ENCODE measurements at places on chromosomes 12 and 14. TPM values are rescaled to one million over a fixed set of nuclear protein-coding genes. Genes with fewer than 3 reads are reported as not detected.
A peak's percentile ranks its signal among the peaks of the same experiment; 100 is the strongest.

GRCh38 chr14:93034671-93034994, 81.1 kb downstream of the ITPK1 start:
- H3K4me1 ChIP-seq, result peaks cover 23% of the 10 kb centered on the region
- H3K27ac ChIP-seq, result peak overlapping the region; percentile 60
- no peaks in the 10 kb centered on the region for H3K36me3 ChIP-seq
- no peaks in the 10 kb centered on the region for H3K27me3 ChIP-seq

DNA sequence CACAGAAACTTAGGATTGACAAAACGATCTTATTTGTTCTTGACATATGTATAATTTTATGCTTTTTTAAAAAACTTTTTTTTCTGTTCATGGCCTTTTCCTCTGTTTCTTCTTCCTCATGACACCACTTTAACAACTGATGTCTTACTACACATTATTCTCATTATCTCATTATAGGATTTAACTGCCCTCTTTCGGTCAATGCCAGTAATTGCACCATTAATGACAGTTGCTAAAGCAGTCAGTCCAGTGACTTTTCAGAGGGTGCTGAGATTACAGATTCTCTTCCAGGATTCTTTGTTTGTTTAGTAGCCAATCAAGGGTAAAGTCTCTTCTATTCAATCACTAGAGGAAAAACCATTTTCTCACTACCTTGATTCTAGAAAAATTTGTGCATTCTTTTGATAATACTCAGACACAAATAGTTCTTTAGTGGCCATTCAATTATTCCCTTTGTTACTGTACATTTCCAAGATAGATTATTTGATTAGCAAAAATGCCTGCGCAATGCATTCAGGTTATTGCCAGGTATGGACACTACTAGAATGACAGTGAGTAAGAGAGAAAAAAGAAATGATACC, 50.1 kb downstream of the KLRG1 start:
- peaks cover 19% of the 10 kb centered on the region for H3K4me1 ChIP-seq
- no peak overlapping the region for H3K27ac ChIP-seq
- DNase-seq, result peak; percentile 76
- H3K27me3 ChIP-seq, result peaks cover 12% of the 10 kb centered on the region

DNA sequence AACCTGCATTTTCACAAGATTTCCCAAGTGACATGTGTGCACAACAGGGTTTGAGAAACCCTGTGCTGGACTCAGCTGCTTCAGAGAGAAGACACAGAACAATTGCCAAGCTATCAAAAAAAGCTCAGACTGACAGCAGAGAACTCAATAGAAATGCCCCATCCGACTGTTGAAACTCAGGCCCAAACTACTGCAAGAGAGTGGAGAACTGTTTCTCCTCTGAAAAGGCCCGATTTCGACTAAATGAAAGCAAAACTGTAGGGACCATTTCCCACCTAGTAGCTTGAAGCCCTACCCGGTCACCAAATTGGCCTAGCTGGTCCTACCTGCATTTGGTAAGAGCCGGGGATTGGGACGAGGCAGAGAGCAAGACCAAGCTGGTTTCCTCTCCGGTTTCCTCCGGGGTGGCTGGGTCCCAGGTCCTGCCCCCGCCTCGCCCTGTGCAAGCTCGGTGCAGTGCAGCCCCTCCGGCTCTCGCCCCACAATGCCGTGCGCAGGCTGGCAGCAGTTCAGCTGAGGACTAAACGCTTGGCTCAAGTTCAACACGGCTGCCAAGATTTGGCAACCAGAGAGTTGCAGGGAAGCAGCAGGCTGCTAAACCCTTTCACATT, 1180.6 kb downstream of the VRK1 start:
- H3K27me3 ChIP-seq, result no peaks in the 10 kb centered on the region
- DNase-seq, result peak; percentile 90
- peaks cover 13% of the 10 kb centered on the region for H3K36me3 ChIP-seq

- H3K4me1 ChIP-seq, result no peaks in the 10 kb centered on the region
- no peak overlapping the region for H3K4me3 ChIP-seq
- no peak overlapping the region for H3K27ac ChIP-seq
- DNase-seq, result no peak
These were observed 21.3 kb upstream of the RBM19 start for GRCh38 chr12:113987261-113988063.

DNA sequence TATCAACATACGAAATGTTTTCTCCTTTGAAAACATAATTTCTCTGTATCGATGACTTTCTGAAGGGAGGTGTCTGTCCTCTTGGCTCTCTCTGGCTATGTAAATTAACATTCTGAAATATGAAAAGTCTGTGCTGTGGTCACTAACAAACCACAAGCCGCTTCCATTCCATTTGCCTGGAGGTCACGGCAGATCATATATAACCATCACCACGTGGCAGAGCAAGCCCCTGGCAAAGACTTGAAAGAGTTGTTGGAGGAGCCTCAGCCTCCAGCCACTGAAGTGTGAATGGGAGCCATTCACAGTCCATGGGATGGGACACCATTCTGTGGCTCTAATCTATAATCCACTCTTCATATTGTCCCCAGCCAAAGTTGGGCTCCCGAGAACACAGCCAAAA, 39.6 kb downstream of the CDKL1 start:
- H3K4me3 ChIP-seq, result no peak overlapping the region
- H3K36me3 ChIP-seq, result peaks cover 25% of the 10 kb centered on the region
- H3K27ac ChIP-seq, result no peak overlapping the region
- no peaks in the 10 kb centered on the region for H3K27me3 ChIP-seq

Gene SIX1
- 0.31 TPM for total RNA-seq

- no peak overlapping the region for H3K4me3 ChIP-seq
- H3K36me3 ChIP-seq, result peaks cover 4% of the 10 kb centered on the region
- H3K27ac ChIP-seq, result no peak overlapping the region
- H3K4me1 ChIP-seq, result peaks cover 21% of the 10 kb centered on the region
- no peaks in the 10 kb centered on the region for H3K27me3 ChIP-seq
These were observed 39.8 kb downstream of the LIMA1 start for GRCh38 chr12:50243507-50243906.

DNA sequence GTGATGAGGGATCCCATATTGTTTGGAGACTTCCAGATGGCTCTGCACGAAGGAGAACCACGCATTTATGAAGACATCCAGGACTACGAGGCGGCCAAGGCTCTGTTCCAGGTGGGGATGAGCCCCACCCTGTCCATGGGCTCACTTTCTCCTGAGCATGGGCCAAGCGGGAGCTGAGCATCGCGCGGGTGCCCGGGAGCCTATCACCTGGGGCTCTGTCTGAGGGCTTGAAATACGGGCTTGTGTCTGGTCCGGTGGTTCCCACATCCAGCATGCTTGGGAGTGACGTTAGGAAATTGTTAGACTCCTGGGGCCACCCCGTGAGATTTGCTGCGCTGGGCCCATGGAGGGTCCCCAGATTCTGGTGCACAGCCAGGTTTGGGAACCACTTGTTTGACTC, 92.9 kb downstream of the CCDC92 start:
- H3K4me1 ChIP-seq, result no peaks in the 10 kb centered on the region
- no peak overlapping the region for H3K4me3 ChIP-seq
- H3K27ac ChIP-seq, result no peak overlapping the region
- peaks cover 2% of the 10 kb centered on the region for H3K27me3 ChIP-seq

GRCh38 chr12:10740182-10740581, 17.1 kb upstream of the YBX3 start:
- H3K36me3 ChIP-seq, result peaks cover 2% of the 10 kb centered on the region
- H3K4me1 ChIP-seq, result peaks cover 5% of the 10 kb centered on the region
- peaks cover 37% of the 10 kb centered on the region for H3K27me3 ChIP-seq
- no peak overlapping the region for H3K4me3 ChIP-seq

Gene OTUB2
- 1.3 TPM for total RNA-seq

- H3K27ac ChIP-seq, result no peak overlapping the region
- H3K36me3 ChIP-seq, result no peaks in the 10 kb centered on the region
- peaks cover 2% of the 10 kb centered on the region for H3K27me3 ChIP-seq
- no peak overlapping the region for H3K4me3 ChIP-seq
- no peaks in the 10 kb centered on the region for H3K4me1 ChIP-seq
- DNase-seq, result no peak
These were observed 286.6 kb downstream of the AACS start for GRCh38 chr12:125351788-125352187.

Gene BCL2L2
- total RNA-seq, result 5.6 TPM

GRCh38 chr12:132150780-132151144, 6.5 kb downstream of the NOC4L start:
- no peaks in the 10 kb centered on the region for H3K27me3 ChIP-seq
- H3K4me3 ChIP-seq, result no peak overlapping the region
- DNase-seq, result no peak
- H3K4me1 ChIP-seq, result peaks cover 9% of the 10 kb centered on the region

Gene GPR84
- 1.5 TPM for total RNA-seq

DNA sequence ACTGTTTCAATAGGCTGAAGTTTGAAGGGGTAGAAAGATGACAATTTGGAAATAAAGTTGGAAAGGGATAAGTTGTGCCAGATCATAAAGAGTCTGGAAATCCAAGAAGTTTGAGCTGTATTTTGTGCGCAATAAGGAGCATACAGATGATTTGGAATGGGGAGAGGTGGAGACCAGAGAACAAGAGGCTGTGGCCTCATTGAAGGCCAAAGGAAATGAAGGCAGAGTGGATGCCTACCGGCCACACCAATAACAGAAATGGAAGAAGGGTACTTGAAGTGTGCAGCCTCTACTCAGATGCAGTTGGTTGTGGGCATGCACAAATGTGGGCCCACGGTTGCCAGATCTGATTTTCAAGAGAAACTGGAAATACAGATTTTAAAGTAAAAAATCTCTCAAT, 2.4 kb downstream of the IFT81 start:
- no peak overlapping the region for H3K27ac ChIP-seq
- H3K27me3 ChIP-seq, result peaks cover 19% of the 10 kb centered on the region
- H3K4me3 ChIP-seq, result no peak overlapping the region
- H3K4me1 ChIP-seq, result peaks cover 7% of the 10 kb centered on the region

Gene RSRC2
- total RNA-seq, result 101 TPM

Gene PZP
- total RNA-seq, result not detected

GRCh38 chr12:66189486-66189843, 451 bp downstream of the IRAK3 start:
- peaks cover 11% of the 10 kb centered on the region for H3K4me1 ChIP-seq
- peaks cover 42% of the 10 kb centered on the region for H3K27me3 ChIP-seq
- DNase-seq, result no peak

- peaks cover 24% of the 10 kb centered on the region for H3K4me1 ChIP-seq
- peak overlapping the region; percentile 68 for H3K4me3 ChIP-seq
- DNase-seq, result peak; percentile 84
- H3K27me3 ChIP-seq, result peaks cover 27% of the 10 kb centered on the region
- no peaks in the 10 kb centered on the region for H3K36me3 ChIP-seq
These were observed 795 bp downstream of the SMAGP start for GRCh38 chr12:51269174-51270066.

DNA sequence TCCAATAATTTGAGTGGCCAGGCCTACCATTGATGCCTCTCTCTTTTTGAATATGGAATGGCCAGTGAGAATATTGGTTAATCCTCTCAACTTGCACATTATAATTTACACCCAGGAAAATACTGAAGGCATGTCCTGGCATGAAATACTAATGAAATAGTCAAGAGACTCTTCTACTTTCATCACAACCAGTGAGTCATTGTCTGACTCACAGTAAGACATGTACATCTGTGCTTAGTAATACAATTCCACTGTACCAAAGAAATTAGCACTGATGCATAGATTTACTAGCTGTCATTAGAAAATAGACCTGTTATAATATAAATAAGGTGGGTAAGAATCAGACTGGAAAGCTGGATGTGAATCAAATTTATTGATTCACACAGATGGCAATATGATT, 31.6 kb downstream of the KCNC2 start:
- H3K27ac ChIP-seq, result no peak overlapping the region
- no peak for DNase-seq
- H3K27me3 ChIP-seq, result no peaks in the 10 kb centered on the region
- H3K4me3 ChIP-seq, result no peak overlapping the region
- no peaks in the 10 kb centered on the region for H3K4me1 ChIP-seq

Gene DPF3
- total RNA-seq, result 1.5 TPM

DNA sequence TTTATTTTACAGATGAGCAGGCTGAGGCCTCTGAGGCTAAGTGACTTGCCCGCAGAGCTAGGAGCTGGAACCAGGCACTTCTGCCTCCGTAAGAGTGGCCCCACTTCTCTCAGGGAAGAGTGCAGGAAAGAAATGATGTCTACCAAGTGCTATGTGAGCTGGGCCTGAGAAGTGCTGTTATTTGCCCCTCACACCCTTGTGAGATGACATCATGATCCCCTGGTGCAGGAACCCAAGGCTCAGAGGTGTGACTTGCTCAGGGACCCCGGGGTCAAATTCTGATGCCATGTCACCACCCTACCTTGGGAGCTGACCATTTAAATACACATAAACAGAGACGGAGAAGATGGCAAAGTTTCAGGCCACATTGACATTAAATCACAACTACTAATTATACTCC, 63.7 kb upstream of the DDX11 start:
- H3K27ac ChIP-seq, result no peak overlapping the region
- H3K27me3 ChIP-seq, result no peaks in the 10 kb centered on the region
- DNase-seq, result no peak
- H3K4me1 ChIP-seq, result peaks cover 2% of the 10 kb centered on the region

DNA sequence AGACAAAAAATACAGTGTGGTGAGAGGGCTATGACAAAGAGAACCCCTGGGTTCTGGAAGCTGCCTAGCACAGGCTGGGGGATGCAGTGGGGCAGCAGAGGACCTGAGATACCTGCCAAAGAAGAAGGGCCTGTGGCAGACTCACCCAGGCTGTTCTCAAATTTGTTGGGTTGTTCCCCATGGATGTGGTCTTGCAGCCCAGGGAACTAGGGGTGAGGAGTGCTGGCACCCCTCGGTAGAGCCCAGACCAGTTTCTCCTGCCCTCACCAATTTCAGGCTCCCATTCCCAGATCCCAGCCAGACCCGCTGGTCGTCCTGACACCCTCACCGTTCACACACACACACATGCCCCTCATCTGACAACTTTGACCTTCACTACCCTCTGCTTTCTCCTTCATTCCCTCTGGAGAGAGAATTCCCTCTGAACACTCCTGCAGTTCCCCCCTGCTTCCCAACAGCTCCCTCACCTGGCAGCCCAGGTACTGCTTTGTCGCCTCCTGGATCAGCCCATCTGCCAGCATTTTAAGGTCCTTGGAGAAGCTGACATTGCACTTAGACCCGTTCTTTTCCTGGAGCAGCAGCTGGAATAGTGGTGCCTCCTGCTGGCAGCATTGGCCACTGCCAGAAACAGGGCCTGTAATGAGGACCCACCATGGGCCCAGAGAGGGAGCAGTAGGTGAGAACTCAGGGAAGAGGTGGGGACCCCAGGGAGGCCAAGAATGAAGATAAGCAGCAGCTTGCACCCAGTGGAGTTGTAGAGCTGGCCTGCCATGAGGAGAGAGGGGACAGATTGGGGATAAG, 5.9 kb upstream of the GDF11 start:
- H3K27me3 ChIP-seq, result no peaks in the 10 kb centered on the region
- peak; percentile 89 for DNase-seq
- no peaks in the 10 kb centered on the region for H3K36me3 ChIP-seq

DNA sequence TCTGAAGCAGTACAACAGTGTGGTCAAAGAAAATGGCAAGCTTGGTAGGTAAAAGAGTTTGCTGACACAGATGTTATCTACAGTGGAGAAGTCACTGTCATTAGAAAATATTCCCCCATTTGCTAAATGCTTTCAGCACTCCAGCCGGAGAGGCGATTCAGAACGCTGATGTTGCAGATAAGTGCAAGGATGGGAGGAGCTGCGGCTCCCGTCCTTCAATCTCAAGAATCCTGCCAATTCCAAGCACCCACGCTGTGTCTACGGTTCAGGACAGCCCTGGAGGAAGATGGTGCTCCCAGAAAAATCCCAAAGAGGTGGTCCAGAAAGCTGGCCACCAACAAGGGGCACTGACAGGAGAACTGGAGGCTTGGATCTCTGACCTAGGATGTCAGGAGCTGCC, 79.1 kb downstream of the ZFP36L1 start:
- H3K4me1 ChIP-seq, result peaks cover 33% of the 10 kb centered on the region
- H3K27ac ChIP-seq, result peak overlapping the region; percentile 13
- no peaks in the 10 kb centered on the region for H3K27me3 ChIP-seq
- H3K36me3 ChIP-seq, result no peaks in the 10 kb centered on the region
- no peak overlapping the region for H3K4me3 ChIP-seq

Gene RPGRIP1
- not detected for total RNA-seq

Gene GNG2
- total RNA-seq, result 105 TPM

Gene VASH1
- 5.8 TPM for total RNA-seq

Gene SLC8B1
- 20.0 TPM for total RNA-seq
